ENCODE measurements at places on chromosomes 11 and 22.
A peak's percentile ranks its signal among the peaks of the same experiment; 100 is the strongest.

GRCh38 chr11:316891-317301, 3.1 kb downstream of the IFITM1 start:
- no peak for DNase-seq

DNA sequence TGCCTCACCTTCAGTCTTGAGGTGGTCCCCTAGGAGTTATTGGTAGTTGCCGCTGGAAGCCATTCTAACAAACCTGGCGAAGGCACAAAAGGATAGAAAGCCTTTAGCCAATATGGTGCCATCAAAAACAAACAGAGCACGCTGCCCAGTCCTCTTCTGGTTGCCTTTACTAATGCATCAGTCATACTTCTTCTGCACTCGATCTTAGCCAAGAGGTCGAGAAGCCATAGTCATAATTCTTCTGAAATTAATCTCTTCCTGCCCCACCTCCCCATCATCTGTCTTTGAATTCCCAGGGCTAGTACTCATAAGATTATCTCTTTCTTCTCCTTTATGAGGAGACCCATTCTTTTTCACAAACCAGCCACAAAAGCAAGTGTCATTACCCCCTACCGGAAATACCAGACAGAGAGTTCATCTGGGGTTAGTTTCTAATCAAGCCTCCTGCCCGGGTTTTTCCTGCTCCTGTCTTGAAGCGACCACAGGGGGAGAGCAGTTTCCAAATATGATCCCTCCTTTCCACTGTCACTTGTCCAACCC, 21.4 kb upstream of the EHF start:
- DNase-seq = no peak

DNA sequence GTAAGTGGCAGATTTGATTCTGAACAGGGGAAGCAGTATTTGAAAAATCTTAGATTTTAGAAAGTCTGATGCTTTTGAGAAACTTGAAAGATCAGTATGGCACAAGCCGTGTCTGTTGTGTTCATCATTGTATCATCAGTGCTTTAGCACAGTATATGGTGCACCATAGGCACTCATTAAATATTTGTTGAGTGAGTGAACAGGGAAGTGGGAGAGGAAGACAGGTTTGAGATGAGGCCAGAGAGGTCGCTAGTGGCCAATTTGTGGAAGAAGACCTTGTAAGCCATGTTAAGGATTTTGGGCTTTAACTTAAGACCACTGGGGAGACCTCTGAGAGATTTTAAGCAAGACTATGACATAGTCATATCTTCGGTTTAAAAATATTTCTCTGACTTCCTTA, 12.9 kb downstream of the CHEK1 start:
- DNase-seq = no peak

- no peak for DNase-seq
These were observed 815 bp upstream of the PLCB3 start for GRCh38 chr11:64250415-64251015.

- DNase-seq = no peak
These were observed 9.2 kb downstream of the RHBDD3 start for GRCh38 chr22:29258407-29259252.

DNA sequence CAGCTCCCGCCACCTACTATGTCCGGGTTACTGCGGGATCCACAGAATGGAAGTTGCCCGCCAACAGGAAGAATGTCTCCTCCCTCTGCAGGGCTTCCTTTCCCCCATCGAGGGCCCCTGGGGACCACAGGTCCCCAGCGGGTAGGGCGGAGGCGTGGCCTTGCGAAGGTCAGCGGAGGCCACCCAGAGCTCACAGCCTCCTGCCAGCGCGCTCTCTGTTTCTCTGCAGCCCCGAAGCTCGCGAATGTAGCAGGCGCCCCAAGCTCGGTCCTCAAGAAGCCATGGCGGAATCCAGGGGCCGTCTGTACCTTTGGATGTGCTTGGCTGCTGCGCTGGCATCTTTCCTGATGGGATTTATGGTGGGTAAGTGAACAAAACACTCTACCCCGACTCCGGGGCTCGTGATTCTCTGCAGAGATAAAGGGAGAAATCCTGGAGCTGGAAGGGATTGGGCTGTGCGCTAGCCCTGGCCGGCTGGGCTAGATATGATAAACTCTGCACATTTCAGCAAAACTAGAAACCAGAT, at the start of gene NAALAD2:
NAALAD2 (plus strand) TSS at position 186 of the 526 bp plus-strand sequence; CDS start at position 282, 96 bp downstream.
- DNase-seq = peak; percentile 81

- no peak for DNase-seq
These were observed 34.0 kb downstream of the IRAG1 start for GRCh38 chr11:10659339-10660216.

- DNase-seq = no peak
These were observed 10.1 kb upstream of the RPS3 start for GRCh38 chr11:75389276-75389605.

GRCh38 chr11:69883292-69884255, 64.4 kb upstream of the FGF3 start:
- DNase-seq = no peak

- DNase-seq = no peak
These were observed 85.6 kb upstream of the VPREB1 start for GRCh38 chr22:22158965-22159364.

DNA sequence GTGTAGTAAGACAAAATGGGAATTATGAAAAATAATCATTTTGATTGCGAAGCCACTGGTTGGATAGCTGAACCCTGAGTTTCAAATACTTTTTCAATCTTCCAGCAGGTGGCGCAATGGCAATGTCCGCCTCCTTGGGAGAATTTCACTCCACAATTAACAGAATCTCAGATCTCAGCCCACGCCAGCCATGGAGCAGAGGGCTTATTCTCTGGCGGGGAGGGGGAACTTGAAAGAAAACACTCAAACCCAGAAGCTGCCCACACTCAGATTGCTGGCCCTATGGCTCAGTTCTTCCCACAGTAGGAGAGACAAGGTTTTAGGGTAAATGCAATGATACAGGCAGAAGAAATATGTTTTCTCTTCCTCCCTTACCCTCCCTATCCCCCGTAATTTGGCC, 38.7 kb upstream of the RCN1 start:
- peak; percentile 58 for DNase-seq

DNA sequence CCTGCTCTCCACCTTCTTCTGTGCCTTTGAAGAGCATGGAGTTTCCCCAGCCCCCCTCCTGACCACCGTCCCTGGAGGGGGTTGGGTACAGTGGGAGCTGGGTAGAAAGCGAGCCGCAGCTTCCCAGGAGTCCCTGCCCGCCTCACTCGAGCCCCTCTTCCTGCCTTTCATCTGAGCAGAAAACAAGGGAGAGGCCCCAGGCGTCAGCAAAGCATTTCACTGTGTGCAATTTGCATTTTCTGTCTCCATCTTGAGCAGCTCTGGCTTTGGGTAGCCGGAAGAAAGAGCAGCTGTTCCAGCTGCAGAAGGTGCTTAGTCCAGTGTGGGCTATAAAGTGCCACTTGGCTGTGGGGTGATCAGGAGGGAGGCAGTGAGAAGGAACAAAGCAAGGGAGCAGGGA, 229.7 kb downstream of the CEP164 start:
- peak; percentile 17 for DNase-seq

- DNase-seq = no peak
These were observed 304.2 kb downstream of the KCNA4 start for GRCh38 chr11:29712616-29713015.

DNA sequence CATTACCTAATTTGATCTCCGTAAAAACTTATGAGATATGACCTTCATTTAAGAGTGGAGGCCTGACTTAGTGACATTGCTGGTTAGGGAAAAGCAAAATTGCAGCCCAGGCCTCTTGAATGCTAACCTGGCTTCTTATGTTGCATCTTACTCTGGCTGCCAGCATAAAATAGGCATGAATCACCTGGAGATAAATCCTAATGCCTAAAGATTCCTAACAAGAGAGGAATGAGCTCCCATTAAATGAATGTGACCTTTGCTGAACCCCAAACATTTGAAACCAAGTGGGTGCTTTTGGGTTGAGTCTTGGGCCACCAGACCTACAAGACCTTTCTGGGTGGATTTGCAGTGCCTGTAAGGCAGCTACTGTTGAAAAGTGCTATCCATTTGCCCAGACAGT, 1145.6 kb upstream of the TENM4 start:
- DNase-seq = no peak

DNA sequence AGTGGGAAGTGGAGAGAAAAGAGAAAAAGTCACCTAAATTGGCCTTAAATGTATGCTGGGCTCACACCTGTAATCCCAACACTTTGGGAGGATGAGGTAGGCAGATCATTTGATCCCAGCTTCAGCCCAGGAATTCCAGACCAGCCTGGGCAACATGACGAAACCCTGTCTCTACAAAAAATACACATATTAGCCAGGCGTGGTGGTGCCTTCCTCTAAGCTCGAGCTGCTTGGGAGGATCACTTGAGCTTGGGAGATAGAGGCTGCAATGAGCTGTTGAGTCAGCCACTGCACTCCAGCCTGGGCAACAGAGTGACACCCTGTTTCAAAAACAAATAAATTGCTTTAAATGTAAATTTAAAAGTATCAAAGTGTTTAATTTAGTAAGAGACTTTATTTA, 3.9 kb downstream of the CBL start:
- DNase-seq = no peak

- DNase-seq = no peak
These were observed 186.5 kb downstream of the DYNC2H1 start for GRCh38 chr11:103295704-103296103.

DNA sequence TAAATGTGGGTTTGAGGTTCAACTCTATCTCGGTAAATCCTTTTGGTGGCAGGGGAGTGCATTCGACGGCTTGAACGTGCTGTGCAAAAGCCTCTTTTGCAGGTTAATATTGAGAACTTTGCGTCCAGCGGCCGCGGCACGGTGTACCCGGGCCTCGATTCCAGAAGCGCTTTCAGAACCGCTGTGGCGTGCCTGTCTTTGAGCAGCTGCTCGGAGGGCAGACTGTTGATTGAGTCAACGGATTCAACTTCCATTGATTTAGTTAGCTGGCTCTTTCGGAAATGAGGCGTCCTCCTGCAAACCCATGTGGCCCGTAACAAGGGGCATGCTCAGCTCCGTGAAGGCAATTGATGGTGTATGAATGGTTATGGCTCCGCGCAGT, 1247.8 kb downstream of the BRD1 start:
- no peak for DNase-seq

GRCh38 chr11:16857186-16857585, 118.7 kb downstream of the C11orf58 start:
- no peak for DNase-seq

- DNase-seq = no peak
These were observed 475.9 kb downstream of the BRD1 start for GRCh38 chr22:49351761-49352227.

- peak; percentile 33 for DNase-seq
These were observed 27.0 kb upstream of the SORL1-AS1 start for GRCh38 chr11:121479698-121480238.

GRCh38 chr22:19090586-19091127, 31.6 kb downstream of the DGCR2 start:
- DNase-seq = no peak

DNA sequence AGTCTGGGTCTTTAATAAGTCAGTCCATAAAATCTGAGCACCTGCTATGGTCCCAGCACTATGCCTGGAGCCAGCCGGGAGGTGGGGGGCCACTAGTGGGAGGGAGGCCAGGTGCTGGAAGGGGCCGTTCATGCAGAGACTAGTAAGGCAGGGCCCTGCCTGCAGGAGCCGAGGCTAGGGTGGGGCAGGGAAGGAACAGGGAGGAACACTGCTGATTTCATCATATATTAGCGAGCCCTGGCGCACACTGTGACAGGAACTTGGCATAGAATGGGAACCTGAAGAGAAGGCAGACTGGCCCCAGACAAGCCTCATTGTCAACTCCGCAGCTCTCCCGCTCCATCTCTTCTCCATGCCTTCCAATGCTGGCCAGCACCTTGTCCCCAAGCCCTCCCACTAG, 7.1 kb downstream of the VSIG10L2 start:
- no peak for DNase-seq

DNA sequence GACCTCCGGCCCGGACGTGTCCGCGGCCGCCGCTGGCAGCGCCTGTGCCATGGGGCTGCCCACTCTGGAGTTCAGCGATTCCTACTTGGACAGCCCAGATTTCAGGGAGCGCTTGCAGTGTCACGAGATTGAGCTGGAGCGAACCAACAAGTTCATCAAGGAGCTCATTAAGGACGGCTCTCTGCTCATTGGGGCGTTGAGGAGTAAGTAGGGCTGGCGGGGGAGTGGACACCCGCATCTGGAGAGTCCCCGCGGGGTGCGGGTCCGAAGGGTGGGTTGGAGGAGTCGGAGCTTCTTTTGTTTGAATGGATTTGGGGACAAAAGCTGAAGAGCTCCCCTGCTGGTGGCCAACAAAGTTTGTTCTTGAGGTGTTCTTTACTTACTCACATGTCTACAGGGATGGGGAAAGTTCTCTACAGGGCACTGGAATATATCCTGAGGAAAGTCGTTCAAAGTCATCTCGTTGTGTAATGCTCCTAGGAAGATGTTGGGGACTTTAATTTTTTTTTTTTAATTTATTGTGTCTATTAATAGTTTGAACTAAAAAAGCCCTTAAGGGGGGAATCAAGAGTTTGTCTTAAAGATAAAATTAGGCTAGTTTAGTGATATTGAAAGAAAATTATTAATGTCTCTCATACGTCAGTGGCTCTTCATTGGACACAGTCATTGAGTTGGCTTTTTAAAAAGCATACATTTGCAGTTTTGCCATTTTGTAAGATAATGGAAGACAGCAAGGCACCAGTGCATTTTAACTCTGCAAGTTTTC, 725 bp downstream of the ARHGAP42 start:
- DNase-seq = peak; percentile 94

DNA sequence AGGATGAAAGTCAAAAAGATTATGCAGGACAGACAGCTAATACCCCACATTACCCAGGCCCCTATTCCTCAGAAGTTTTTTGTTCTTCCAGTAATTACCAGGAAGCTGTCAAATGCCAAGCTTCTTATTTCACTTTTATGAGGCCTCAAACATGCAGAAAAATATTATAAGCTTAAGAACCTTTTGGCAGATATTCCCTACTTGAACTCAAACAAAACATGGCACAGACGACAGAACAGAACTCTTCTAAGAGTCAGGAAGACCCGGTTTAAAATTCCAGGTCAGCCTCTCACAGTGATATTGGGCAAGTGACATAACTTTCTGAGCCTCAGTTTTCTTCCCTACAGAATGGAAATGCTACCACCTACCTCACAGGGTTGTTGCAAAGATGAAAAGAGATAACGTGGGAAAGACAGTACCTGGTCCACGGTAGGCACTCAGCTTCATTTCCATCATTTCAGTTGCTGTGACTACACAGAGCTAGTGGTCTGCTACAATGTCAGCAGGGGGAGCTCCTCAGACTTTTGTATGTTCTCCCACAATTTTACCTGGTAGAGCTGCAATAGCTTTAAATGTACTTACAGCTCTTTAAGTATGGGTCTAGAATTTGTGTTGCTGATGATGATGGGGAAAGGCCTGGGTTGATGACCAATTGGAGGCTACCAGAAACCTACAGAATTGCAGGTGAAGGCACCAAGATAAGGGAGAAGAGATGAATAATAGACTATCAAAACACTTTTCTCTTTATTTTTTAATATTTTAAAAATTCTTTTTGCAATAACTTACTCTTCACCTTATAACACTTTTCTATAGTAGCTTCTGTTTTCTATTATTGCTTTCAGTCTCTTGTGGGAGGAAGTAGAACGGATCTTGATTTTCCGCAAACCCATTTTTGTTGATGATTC, 98.3 kb upstream of the CHRM4 start:
- DNase-seq = peak; percentile 32

- DNase-seq = no peak
These were observed 8.0 kb downstream of the SYT12 start for GRCh38 chr11:67030976-67031375.

Measured in kidney (tissue), 22 donors.